Activated CD8-positive, alpha-beta memory T cell treated with anti-CD3 and anti-CD28 coated beads, Interleukin-2, amount 50 U/mL, for 4 hours (primary cell): ENCODE measurements at places on chromosomes 3 and 15.

- no peak for DNase-seq
Observed at GRCh38 chr3:60528651-60529050, 722.6 kb downstream of the FHIT start.

- no peak for DNase-seq
Observed at GRCh38 chr3:67719333-67719732, 64.9 kb upstream of the SUCLG2 start.

GRCh38 chr3:37640636-37641375 is 220.9 kb upstream of the CTDSPL start:
- DNase-seq, result no peak

- no peak for DNase-seq
Observed at GRCh38 chr3:26550413-26550812, 72.2 kb upstream of the LRRC3B start.

DNA sequence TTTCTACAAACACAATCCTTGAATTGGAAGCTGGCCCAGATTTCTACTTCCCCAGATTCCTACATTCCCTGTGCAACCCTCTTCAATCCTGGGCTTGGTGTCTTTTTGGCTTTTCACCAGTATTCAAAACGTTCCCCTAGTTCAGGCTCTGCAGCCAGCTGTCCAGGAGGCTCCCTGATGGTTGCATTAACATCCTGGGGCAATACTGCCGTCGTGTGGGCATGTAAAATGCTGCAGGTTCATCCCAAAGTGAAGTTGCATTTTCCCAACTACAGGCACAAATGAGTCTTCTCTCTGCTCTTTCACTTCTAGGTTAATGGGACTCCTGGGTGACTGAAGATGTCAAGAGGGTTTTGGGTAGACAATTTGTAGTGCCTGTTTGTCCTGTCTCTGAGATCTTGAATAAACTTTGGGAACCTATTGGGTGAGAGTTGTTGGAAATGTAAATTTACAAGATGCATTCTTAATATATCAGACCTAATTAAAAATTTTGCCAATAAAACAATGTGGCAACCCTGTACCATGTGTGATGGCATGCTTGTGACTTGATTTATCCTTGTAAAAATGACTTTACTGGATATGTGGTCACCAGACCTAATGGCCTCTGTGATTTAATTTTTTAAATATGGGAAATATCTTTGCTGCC is 28.6 kb downstream of the SOX14 start:
- DNase-seq, result no peak

- peak; percentile 42 for DNase-seq
Observed at GRCh38 chr3:13009132-13009945, 63.9 kb downstream of the IQSEC1 start.
